Activated CD8-positive, alpha-beta memory T cell treated with anti-CD3 and anti-CD28 coated beads, Interleukin-2, amount 50 U/mL, for 48 hours (primary cell): ENCODE measurements at places on chromosomes 3 and 15.

DNA sequence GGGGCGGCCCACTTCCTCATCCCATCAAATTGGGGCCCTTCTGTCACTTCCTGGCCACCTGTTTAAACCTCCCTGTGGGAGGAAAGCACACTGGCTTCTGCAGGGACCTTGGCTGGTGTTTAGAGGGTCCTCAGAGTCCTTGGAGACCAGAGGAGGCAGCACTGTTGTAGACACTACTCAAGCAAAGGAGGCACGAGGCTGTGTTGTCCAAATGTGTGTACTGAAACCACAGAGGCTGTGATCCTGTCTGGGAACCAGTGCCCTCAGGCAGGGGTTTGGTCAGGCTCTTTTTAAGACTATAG, 12.4 kb upstream of the SEC13 start:
- no peak for DNase-seq

DNA sequence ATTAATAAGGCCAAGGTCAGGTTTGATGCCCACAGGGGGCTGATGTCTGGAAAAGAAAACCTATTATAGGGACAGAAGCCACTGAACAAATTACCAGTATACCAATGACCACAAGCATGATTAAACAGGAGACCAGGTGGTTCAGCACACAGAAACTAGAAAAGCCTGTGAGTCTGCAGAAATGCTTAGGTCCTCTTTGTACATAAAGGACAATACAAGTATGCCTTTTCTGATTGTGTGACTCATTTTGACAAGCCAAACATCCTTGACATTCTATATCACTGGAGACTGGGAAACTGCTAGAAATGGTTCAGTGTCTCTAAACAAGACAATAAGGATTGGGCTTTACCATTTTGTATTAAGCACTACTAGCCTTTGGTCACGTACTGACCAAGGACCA, 113.2 kb upstream of the MYO5C start:
- no peak for DNase-seq

DNA sequence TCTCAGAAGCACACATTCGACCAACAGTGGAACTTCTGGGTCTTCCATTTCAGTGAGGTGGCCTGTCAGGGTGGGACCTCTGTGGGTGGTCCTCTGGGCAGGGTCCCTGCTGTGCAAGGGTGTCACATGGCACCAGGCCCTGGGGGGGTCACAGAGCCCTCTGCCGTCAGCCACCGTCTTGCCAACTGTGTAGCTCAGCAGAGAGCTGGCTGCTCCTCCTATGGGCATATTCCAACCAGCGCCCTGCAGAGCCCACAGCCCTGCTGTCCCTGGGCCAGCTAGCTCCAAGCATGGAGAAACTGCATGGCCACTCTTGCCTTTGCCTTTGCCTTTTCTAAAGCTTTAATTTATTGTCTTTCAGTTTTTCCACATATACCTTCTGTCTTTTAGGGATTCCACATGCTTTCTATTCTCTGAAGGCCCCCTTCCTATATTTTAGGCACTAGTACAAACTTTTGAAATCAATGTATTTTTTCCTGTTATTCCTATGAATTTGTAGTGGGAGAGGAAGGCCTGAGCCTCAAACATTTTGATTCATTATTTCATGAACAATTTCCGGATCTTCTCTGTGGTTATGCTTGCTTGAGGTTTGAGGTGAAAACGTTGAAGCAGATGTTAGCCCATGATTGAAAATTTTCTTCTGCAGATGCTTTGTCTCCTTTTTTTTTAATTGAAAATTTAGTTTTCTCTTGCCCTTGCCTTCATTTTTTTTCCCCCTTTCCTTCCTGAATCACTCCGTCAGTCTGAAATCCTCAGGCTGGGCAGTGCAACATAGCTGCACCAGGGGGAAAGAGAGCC, 11.7 kb downstream of the IQCF1 start:
- no peak for DNase-seq

DNA sequence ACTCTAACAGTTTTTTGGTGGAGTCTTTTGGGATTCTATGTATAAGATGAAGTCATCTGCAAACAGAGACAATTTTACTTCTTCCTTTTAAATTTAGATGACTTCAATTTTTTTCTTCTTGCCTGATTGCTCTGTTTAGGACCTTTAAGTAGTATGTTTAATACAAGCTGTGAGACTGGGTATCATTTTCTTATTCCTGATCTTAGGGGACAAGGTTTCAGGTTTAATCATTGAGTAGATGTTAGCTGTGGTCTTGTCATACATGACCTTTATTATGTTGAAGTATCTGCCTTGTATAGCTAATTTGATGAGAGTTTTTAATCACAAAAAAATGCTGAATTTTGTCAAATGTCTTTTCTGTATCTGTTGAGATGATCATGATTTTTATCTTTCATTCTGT, 20.6 kb downstream of the GRM2 start:
- DNase-seq = no peak

- no peak for DNase-seq
These were observed 191.1 kb upstream of the TSC22D2 start for GRCh38 chr3:150216866-150217600.

GRCh38 chr3:48402281-48402732, 27.6 kb downstream of the PLXNB1 start:
- DNase-seq = peak; percentile 48

- DNase-seq = no peak
These were observed 16.7 kb upstream of the SLC7A14 start for GRCh38 chr3:170602556-170602955.

DNA sequence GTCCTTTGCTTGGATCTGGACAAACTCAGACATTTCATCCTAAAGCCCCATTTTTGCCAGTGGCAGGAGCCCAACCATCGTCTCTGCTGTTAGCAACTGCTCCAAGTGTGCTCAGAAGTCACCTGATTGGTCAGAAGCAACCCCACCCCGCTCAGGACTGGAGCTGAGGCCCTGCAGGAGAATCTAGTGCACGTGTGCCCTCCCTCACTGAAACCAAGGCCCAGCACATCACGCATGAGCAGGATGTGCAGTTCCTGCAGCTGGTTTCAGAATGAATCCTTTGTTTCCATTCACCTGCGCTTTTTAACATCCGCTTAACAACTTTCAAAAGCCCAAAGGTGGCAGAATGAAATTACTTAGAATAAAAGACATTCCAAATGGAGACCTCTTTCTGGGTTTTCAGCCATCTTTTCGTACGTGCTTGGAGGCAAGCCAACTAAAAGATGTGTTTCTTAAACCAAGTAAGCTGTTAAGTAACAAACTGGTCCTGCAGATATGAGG, 81.2 kb downstream of the SRGAP3 start:
- DNase-seq = peak; percentile 65

DNA sequence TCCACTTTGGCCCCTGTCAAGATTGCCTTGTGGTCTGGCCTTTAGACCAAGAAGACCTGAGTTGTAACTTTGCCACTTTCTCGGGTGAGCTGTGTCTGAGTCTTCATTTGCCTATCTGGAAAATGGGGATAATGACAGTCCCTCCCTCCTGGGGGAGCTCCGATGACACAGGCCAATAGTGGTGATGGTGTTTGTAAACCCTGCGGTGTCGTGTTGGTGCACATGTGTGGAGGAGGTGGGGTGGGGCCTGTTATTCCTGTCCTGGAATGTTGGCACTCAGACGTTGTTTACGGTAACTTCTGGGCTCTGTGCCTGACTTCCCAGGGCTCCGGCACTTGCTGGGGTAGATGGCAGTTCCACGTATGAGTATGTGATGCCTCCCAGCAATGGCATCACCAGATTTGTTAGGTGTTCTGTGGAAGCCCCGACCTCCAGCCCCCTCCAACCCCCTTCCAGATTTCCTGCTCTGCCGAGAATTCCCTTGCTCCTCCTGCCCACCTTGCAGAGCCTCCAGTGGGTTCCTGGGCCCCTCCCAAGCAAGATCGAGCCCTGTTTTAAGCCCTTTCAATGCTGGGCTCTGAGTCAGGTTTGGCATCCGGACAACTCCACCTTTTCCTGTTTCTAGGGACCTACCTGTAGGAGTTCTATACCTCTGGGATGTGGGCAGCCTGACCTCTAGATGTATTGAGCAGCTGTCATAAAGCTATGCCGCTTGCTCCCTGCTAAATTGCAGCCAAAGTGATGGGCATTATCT, 31.4 kb downstream of the HRH1 start:
- DNase-seq = no peak
